ENCODE measurements at places on chromosomes 2 and 18. TPM values are rescaled to one million over a fixed set of nuclear protein-coding genes. Genes with fewer than 3 reads are reported as not detected.
A peak's percentile ranks its signal among the peaks of the same experiment; 100 is the strongest.

- no peak for DNase-seq
Measured at GRCh38 chr2:151637271-151637781, 97.0 kb downstream of the NEB start.

GRCh38 chr2:113064898-113065297, 2.9 kb upstream of the IL1F10 start:
- peak; percentile 16 for DNase-seq

DNA sequence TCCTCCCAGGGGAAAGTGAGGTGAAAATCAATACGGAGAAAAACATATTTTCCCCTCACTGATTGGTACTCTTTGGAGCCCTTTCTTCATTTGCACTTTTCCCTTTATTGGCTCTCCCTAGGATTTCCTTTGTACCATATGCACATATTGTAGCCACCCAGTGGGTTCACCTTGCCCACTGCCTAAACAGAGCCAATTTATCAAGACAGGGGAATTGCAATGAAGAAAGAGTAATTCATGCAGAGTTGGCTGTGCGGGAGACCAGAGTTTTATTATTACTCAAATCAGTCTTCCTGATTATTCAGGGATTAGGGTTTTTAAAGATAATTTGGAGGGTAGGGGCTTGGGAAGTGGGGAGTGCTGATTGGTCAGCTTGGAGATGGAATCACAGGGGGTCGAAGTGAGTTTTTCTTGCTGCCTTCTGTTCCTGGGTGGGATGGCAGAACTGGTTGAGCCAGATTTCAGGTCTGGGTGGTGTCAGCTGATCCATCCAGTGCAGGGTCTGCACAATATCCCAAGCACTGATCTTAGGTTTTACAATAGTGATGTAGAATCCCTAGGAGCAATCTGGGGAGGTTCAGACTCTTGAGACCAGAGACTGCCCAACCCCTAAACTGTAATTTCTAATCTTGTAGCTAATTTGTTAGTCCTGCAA, 15.1 kb upstream of the KCNE4 start:
- DNase-seq: no peak

GRCh38 chr2:68727683-68728375, 6.8 kb upstream of the ARHGAP25 start:
- no peak for DNase-seq

DNA sequence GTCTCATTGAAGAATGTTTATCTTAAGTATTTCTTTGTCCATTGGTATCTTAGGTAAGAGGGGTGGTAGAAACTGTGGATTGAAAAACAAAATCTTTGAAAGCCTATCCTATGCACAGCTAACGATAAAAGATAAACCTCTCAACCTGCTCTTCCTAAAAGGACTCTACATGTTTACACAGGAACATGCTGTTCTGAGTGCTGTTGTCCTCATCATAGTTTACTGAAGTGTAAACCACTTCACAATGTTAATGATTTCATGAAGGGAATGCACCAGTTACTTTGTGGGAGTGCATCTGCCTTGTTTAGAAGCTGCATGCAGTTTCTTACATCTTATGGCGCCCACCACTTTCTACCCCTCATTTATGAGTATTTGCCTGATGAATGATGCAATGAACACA, 1.2 kb downstream of the ACMSD start:
- no peak for DNase-seq

- no peak for DNase-seq
Measured at GRCh38 chr2:196040218-196040617, 28.4 kb downstream of the DNAH7 start.

DNA sequence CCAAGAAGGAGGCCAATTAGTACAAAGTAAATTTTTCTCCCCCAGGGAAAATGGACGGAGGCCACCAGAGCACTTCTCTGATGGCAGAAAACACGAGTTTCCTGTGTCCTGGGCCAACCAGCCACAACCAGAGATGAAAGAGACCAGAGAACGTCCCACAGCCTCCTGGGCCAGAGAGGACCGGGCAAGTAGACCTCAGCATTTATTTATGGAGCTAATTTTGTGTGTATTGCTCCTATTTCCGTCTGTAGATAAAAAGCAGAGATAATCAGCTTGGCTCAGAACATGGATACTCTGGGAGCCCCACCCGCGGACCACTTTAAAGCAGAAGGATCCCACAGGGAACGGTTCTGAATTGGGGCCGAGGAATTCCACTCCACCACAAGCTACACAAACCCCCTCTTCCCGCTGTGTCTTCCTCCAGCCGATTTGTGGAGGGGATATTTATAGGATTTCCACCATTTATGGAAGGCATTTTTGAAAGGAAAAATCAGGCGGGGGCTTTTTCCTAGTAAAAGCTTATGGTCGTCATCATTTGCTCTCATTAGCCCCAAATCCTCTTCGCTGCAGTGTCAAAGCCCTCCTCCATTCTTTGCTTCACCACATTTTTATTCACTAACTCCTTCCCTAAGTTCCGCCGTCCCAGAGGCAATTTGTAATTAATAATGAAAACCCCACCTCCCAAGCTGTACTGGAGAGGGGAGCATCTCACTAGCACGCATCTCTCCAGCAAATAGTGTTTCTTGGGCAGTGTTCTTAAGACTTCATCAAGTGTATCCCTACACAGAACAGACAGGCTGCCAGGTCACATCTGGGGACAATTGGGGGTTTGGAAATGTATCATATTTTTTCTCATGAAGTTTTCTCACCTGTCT, 43.7 kb upstream of the TWIST2 start:
- no peak for DNase-seq

DNA sequence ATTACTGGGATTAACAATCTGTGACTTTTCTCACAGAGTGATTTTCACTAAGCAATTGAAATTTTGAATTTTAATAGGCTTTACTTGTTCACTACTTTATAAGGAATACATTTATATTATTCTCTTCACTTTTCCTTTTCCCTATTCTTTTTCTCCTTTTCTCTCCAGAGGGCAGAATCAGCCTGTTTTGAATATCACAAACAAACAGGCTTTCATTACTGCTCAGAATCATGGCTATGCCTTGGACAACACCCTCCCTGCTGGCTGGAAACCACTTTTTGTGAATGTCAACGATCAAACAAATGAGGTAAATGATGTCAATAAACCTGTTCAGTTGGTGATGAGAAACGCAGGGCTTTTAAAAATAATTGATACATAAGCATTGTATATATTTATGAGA, 35.3 kb downstream of the CPS1 start:
- DNase-seq: no peak

DNA sequence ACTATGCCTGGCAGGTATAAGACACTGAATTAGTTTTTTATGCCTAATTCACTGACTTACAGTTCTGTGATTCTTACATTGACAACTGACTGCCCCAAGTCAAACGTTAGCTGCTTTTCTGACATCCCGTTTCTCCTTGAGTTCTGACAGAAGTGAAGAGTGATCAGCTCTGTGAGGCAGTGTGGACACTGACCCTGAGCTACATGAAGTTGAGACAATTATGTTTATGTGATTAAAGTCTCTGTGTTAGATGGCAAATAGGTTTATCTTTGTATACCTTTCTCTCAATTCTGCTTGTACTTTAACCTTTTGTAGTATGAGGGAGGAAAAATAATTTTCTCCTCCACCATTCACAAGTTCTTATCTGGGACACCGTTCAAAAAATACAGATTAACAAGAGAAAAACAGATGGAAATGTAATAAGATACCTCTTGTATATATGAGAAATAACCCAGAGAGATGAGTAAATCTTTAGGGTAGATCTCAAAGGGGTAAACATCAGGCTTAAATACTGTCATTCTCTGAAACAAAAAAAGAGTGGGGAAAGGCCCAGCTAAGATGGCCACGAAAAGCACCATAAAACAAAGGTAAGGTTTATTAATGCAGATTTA, 85.4 kb upstream of the B3GNT2 start:
- DNase-seq: no peak

DNA sequence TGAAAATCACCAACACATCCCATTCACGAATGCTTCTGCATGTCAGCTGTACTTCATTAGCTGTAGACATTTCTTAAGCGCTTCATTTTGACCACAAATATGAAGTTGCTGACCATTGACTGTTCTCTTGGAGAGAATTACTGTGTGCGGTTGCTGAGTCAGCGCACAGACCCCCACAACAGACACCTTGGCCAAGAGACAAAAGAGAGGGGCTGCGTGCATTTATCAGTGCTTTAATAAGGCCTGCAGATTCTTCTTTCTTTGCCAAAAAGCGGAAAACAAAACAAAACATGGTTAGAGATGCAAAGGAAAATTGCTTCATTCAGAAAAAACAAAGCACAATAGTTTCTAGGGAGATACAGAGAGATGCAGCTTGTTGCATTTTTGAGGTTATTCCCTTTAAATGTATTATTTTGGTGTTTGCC, 174.7 kb downstream of the ACKR3 start:
- peak; percentile 93 for DNase-seq

- no peak for DNase-seq
Measured at GRCh38 chr2:216450784-216451183, 38.5 kb downstream of the SMARCAL1 start.

DNA sequence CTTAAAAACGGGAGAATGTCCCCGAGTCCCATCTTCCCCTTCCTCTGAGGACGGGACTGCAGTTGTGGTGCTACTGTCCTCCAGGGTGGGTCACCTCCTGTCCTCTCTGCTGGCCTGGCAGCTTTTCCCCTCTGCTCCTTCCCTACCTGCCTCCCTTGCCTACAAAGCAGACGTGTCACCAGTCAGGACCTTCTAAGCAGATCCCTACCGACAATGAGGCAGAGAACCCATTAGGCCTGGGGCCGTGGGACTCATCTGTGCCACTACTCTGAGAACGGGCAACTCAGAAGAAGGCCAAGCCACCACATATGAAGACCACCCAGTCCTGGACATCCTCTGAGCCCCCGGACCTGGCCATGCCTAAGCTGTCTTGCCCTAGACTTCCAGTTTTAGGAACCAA, 103.0 kb upstream of the TEX51 start:
- no peak for DNase-seq

DNA sequence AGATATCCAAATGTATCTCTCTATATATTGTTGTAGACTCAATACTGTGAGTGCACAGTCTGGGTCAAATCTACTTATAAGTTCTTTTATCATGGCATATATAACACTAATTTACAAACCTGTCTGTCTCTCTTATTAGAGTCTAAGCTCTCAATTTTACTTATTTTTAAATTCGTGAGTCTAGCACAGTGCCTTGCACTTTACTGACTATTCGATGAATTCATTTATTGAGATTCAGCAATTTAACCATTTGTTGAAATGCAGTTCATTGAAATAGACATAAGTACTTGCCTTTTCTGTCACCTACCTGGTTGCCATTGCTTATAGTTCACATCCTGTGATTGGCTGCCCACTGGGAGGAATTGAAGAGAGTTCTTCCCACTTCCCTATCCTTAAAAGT, 10.3 kb upstream of the ALS2 start:
- no peak for DNase-seq

DNA sequence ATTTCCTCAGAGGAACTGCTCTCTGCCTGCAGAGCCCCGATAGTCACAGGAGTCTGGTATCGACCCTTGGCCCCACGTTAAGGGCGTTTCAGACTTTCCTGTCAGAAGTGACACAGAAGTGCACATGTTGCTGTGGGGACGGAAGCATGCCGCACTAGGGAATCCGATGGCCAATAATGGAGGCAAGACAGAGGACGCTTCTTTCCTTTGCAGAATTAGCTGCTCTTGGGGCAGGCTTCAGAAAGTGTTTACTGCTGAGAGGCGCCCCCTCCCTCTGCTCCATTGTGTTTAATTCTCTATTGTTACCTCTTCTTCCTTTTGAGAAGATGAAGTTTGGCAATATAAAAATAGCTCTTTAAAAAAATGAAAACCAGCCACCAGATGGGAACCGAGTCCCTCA, 118.6 kb upstream of the EML6 start:
- no peak for DNase-seq

DNA sequence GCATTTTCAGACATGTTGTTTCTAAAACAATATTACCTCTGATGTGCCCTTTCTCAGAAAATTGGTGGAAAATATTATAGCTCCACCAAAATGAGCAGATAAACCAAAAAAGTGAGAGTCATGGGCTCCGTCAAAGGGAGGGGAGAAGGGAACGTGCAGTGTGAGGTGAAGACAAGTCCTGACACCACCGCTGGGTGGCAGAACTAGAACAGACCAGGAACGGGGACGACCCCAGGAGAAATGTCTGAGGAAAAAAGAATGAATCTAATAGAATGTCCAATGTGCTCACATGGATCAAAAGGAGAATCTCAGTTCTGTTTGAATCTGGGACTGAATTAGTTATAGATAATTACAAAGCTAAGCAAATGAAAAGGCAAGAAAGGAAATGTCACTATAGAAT, 22.6 kb upstream of the BCL2 start:
- no peak for DNase-seq

- DNase-seq: peak; percentile 91
Measured at GRCh38 chr2:233982421-233983121, 65.4 kb downstream of the TRPM8 start.

DNA sequence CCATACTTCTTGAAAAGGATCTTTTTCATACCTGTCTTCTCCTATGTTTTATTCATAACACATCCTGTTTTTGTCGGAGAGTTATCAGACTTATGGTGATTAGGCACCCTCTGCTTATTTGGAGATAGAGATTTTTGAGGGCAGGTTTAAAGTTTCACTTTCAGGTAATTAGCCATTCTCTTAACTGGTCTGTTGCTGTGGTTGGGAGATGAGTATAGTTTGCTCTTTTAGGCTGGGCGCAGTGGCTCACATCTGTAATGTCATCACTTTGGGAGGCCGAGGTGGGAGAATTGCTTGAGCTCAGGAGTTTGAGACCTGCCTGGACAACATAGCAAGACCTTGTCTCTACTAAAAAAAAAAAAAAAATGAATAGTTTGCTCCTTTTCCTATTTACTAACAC, 25.3 kb downstream of the SFTPB start:
- DNase-seq: no peak

DNA sequence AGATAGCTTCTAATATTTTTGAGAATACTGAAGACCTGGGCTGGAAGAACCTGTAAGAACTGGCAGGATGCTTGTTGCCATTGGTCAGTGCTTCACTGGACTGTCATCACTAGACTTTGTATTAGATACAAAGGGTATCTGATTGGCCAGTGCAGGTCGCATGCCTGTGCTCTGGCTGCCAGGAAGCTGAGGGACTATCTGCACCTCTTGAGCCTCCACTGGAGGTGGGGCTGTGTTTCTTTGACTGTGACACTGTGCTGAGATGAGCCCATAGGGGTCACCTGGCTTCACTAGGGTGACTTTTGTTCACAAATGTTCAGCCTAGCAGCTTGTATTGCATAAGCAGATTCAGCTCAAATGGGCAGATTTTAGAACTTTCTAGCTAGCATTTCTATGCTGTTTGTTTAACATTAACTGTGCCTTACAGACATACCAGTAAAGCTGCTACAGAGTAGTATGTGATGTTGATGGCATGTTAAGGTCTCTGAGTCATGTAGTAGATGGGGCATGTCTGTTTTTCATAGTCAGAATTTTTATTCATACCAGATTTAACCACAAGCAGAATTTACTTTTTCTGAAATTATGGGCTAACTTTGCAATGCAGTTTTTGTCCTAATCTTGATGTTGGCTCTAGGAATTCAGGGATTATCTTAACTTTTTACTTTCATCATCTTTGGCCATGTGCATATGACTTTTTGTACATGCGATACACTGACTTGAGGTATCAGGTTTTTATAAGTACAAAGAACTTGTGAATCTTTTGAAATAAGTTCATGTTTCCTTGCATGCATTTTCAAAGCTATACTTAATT, 56.1 kb downstream of the RHBDD1 start:
- no peak for DNase-seq

The SNTG2 gene
- 8.7 TPM for total RNA-seq

The ERBB4 gene
- total RNA-seq: not detected

The SP140L gene
- total RNA-seq: 36.8 TPM

The TUBA3E gene
- not detected for total RNA-seq

The ZNF804A gene
- 8.0 TPM for total RNA-seq

The TFCP2L1 gene
- not detected for total RNA-seq

The HRH4 gene
- total RNA-seq: not detected

The PNO1 gene
- total RNA-seq: 31.4 TPM
